ENCODE measurements at places on chromosomes 5 and 9.

- no peak for DNase-seq
Observed at GRCh38 chr9:122206118-122207046, 22.4 kb downstream of the LHX6 start.

DNA sequence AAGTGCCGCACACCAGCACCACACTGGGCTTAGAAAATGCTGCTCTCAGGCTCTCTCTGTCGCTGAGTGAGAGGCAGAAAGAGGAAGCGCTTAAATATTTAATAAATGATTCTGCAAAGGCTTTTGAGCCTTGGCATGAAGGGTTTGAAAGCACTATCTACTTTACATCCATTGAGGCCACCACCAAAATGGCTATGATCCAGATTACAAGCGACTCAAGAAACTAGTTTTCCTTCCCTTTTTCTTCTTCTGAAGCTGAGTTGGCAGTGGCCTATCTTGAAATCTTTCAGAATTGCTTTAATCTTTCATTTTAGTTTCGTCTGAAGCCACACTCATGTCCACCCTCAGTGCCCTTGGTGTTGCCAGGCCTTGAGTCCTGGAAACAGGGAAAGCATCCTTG lies 59.5 kb downstream of the EBF1 start:
- DNase-seq, result no peak

DNA sequence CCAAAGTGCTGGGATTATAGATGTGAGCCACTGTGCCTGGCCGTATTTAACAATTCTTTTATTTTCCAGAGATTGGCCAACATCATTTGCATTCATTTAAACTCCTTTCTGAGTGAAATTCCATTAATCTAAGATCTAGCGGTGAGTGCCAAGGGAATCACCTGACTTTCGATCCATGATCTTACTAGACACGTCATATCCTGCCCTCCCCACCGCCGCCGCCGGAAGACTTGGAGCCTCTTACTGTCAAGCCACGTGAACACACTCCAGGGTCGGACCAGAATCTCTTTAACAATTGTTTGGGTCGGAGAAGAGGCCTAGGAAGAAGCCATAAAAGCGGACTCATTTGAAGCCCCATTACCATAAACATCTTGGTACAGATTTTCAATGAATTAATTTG lies 12.9 kb downstream of the INPP5E start:
- peak; percentile 57 for DNase-seq

DNA sequence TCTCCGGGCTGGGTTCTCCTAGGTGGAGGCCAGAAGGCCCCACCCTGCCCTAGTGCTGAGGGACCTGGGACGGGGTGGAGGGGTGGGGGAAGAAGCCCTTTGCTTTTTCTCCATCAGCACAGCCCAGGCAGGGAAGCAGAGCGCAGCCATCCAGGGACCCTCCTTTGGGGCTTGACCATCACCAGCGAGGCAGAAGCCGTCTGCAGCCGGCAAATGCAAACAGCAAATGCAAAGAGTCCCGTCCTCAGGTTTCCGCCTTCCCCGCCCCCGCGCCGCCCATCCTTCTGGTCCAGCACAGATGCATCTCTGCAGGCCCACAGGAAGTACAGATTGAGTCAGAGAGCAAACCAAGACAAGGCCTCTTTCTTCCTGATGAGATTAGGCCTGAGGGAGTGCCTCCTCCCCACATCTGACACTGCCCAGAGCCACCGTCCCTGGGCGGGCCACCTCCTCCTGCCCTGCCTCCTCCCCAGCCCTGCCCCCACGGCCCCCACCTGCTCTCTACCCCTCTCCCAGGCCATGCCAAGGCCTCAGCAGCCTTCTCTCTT lies 23.4 kb downstream of the CORO2A start:
- DNase-seq, result no peak

DNA sequence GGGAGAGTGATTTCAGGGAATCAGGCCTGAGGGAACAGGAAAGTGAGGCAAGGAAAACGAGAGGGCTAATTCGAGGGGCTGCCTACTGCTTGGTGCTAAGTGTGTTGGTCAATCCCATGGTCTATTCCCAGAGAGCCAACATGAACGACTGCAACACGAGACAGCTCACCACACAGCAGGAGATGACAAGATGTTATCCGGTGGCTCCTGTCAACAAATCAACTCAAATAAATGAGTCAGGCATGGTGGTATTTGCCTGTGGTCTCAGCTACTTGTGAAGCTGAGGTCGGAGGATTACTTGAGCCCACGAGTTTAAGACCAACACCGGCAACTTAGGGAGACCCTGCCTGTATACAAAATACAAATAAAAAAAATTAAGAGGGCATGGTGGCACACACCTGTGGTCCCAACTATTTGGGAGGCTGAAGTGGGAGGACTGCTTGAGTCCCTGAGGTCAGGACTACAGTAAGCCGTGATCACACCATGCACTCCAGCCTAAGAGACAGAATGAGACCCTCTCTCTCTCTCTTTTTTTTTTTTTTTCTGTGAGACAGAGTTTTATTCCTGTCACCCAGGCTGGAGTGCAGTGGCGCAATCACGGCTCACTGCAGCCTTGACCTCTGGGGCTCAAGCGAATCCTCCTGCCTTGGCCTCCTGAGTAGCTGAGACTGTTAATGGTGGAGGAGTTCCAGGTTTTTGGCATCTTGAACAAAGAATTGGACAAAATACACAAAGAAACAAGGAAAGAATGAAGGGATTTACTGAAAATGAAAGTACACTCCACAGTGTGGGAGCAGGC lies 9.0 kb upstream of the FAF2 start:
- DNase-seq, result no peak

Measured in suprapubic skin (tissue), 4 donors.